ENCODE measurements at places on chromosomes 5 and 9.

DNA sequence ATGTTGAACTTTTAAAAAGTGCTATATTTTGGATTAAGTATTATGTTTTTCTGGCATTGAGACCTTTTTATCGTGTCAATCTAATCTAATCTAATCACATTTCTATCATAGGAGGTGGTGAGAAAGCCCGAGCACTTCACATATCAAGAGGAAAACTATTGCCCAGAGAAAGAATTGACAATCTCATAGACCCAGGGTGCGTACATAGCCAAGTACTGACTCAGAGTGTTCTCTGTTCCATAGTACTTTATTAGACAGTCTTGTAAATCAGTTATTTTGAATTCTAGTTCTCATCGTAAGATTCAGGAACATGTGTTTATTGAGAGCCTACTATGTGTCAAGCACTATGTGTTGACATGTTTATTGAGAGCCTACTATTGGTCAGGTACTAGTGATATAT lies 9.0 kb downstream of the MCCC2 start:
- no peak for DNase-seq

GRCh38 chr5:66710557-66711088 lies 114.4 kb downstream of the MAST4 start:
- no peak for DNase-seq

- no peak for DNase-seq
Observed at GRCh38 chr5:34500236-34500847, 155.8 kb upstream of the RAI14 start.

- DNase-seq: no peak
Observed at GRCh38 chr9:129840034-129840433, 4.8 kb downstream of the USP20 start.

DNA sequence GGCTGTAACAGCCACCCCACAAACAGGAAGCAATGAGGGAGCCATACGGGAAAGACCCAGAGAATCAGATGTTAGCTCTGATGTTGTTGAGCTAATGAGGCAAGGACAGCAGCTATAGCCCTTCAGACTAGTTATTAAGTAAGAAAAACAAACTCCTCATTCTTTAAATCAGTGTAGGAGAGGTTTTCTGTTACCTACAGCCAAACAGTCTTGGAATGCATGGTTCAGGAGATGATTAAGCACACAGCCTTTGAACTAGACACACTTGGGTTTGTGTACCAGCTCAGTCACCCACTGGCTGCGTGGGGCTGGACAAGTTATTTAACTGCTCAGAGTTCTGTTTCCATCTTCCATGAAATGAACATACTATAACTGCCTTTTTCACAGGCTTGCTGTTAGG lies 68.1 kb downstream of the SPOCK1 start:
- no peak for DNase-seq

GRCh38 chr5:44779167-44779566 lies 29.6 kb upstream of the MRPS30 start:
- no peak for DNase-seq

GRCh38 chr5:73747696-73748380 lies 121.8 kb downstream of the ARHGEF28 start:
- no peak for DNase-seq

- DNase-seq: peak; percentile 12
Observed at GRCh38 chr9:1939926-1940368, 75.2 kb upstream of the SMARCA2 start.

DNA sequence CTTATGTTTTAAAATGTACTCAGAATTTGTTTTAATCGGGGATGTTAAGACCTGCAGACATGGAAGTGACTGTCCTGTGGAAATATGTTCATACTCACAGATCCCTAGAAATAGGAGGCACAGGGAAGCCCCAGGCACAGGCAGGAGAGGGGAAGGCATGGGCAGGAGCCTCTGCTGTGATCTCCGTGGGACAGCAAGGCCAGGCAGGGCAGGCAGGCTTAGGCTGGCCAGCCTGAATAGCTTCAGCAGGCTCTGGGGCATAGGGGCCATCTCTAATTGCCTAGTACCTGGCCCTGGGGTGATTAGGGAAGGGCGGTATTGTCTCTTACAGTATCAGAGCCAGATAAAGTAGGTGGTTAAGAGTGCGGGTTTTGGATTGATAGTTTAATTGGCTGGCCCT lies 59.8 kb upstream of the PLEKHG4B start:
- DNase-seq: no peak

DNA sequence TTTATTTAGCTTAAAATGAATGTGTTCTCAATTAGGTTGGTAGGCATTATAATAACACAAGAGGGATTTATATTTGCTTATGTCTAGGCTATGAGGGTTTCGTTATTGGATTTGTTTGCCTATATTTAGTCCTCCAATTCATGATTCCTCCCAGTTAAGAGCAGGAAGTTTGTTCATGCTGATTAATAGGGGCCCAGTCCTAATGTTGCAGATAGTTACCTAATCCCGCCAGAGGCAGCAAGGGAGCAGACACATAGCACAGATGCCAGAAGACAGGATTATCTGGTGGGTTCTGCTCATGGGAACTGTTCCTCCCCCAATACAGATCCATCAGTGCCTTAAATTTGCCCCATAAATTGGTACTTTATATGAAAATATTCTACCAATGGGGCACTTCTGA lies 100.8 kb upstream of the TLE4 start:
- no peak for DNase-seq

- DNase-seq: no peak
Observed at GRCh38 chr5:50745221-50745910, 78.9 kb downstream of the PARP8 start.

- no peak for DNase-seq
Observed at GRCh38 chr9:91740701-91741100, 209.3 kb downstream of the ROR2 start.
